ENCODE measurements at places on chromosomes 13 and 19.

DNA sequence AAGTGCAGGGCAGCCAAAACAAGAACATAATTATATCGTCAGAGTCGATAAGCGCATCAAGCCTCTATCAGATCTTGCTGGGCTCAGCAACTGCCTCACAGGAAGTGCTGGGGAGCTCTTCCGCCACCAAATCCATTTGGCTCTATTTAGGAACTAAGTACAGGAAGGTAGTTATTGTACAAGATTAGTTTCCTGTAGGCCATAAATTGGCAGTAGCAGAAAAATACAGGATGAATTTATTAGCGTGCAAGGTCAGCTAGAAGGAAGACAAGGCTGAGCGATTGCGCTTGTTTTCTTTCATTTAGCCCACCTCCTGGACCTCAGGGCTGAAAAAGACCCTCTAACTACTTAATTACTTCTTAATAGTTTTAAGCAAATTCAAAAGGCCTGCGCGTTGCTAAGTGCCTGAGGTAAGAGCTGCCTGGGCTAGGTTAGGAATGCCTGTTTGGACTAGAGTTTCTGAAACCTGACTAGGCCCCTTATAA is 118.5 kb downstream of the IRS2 start:
- no peak for DNase-seq

DNA sequence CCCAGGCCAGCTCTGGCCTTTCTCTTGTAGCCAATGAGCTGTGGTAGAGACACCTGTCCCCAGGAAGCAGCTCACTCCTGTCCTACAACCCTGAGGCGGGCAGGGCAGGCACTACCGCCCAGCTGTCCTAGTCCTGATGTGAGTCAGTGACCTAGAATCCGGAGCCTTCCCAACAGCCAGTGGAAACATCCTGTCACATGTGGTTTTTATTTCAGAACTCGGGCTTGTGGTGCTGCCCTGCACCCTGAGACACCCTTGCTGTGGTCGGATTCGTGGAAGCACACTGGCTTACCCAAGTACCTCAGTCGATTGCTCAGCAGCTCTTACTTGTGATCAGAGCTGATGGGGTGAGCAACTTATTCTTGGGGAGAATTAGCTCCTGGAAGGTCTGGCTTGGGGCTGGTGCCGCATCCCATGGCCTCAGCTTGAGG is 83.6 kb upstream of the ARHGEF7 start:
- peak; percentile 100 for DNase-seq

DNA sequence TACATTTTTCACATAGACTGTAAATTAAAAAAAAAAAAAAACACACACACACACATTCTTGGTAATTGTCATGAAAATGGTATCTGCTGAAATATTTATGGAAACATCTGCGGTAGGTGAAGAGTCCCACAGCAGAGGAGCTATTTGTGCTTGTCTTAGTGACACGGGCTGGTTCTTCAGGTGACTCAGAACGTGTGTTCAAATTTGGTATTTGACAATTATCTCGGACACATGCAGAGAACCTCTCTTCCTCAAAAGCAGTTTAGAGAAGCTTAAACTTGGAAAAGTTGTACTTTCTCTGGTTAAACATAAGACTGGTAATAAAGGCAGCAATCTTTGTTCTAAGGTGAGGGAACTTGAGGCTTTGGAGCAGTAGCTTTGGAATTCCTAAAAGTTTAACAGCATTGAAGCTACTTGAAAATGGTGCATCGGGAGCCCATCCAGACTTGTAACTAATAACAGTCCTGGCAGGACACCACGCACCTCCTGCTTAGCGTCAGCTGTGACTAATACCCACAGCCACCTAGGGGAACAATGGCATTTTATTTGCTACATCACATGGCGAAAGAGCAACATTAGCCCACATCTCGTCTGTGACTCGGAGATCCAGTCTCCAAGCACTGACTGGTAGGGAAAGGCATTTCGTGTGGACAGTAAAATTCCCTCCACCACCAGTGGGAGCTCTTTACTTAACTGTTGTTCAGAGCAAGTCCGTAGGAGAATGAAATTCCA is 1505.1 kb upstream of the SLC10A2 start:
- DNase-seq: peak; percentile 89

GRCh38 chr13:21696865-21697448 is 26.1 kb downstream of the FGF9 start:
- no peak for DNase-seq

DNA sequence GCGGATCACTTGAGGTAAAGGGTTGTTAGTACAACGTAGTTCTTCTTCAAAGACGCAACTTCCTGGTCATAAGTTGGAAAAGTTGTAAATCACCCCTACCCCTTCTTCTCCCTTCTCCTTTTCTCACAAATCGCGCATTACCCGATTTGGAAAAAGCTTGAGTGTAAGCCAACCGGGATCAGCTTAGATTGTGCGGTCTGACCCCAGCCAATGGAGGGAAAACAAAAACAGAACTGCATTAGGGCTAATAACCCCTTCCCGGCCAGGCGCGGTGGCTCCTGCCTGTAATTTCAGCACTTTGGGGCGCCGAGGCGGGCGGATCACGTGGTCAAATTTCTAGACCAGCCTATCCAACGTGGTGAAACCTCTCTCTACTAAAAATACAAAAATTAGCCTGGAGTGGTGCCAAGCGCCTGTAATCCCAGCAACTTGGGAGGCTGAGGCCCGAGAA is 806 bp downstream of the ZNF90 start:
- DNase-seq: no peak

GRCh38 chr19:39557811-39558623 is 18.1 kb upstream of the EID2 start:
- DNase-seq: peak; percentile 26

DNA sequence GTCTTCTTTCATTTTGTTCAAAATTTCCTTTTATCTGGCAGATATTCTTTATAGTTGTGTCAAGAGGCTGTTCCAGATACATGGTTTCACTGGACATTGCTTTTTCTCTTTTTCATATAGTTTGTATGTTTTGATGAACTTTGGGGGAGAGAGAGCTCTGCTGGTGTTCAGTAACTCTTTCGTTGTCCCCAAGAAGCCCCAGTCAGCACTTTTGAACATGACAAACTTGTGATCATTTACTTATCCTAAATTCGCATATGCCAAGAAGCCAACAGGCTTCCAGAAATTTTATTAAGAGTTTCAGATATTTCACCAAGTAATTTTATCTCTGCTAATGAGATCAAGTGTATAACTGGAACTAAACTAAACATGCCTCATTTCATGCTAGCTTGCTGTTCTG is 275.8 kb upstream of the GPC6 start:
- DNase-seq: no peak

DNA sequence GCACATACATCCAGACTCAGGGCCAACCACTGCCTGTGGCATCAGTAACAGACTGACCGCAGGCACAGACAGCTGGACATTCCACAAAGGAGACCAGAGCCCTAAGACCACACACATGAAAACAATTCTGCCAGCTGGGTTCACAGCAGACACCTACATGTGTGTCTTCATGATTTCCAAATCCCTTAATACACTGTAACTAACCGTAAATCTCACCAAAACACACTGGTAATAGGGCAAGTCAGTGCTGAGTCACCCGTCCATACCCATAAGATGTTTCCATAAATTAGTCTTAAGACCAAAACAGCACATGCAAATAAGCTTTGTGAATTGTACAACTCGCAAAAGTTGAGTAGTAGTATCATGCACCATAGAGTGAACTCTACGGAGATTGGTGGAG is 65.4 kb downstream of the TUBGCP3 start:
- DNase-seq: peak; percentile 89

- no peak for DNase-seq
These were observed 17.2 kb downstream of the KCNC3 start for GRCh38 chr19:50311723-50312635.

GRCh38 chr13:109422161-109422560 is 364.2 kb downstream of the IRS2 start:
- DNase-seq: no peak

GRCh38 chr13:76886005-76886291 is 257 bp downstream of the KCTD12 start:
- DNase-seq: no peak

DNA sequence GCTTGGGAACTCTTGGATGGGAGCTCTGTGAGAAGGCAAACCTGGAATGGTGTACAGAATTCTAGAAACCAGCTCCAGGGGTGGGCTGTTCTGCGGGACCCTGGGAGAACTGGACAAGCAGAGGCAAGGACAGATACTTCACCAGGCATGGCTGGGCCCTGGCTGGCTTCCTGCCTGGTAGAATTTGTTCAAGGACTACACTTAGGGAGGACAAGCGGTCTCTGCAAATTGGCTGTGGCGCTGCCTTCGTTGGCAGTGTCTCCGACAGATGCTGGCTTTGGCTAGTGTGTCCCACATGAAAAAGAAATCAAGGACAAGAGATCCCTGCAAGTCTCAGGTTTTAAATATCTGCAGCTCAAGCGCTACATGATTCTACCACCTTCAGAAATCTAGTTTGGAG is 12.4 kb downstream of the CEBPG start:
- DNase-seq: no peak

GRCh38 chr13:104592545-104593250 is 1526.5 kb upstream of the SLC10A2 start:
- no peak for DNase-seq

DNA sequence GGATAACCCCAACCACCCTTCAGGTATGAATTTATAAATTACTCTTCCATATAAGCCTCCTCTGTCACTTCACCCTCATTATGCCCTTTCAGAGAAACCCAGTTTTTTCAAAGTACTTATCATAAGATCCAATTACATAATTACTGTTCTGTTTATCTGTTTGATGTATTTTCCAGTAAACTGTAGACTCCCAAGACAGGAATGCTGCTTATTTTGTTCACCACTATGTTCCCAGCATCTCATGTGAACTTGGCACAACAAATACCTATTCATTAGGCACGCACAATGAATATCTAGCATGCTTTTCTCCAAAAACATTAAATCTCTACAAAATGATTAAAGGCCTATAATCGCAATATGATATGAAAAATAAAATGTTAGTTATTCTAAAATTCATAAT is 13.2 kb downstream of the ENOX1 start:
- DNase-seq: no peak

DNA sequence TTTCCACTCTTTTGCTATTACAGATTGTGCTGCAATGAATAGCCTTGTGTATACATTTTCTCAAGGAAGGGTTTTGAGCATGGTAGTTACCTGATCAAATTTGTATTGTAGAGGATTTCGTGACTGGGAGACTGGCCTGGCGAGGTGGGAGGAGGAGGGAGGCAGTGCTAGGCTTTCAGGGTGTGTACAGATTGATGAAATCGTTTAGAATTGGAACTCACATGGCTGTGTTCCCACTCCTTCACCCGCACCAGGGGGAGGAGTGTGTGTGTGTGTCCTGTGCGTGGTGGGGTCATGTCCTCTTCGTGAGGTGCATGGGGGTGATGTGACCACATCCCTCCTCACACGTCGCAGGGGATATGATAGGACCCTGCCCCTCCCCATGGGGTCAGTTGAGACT is 8.3 kb downstream of the PGLYRP1 start:
- DNase-seq: no peak

DNA sequence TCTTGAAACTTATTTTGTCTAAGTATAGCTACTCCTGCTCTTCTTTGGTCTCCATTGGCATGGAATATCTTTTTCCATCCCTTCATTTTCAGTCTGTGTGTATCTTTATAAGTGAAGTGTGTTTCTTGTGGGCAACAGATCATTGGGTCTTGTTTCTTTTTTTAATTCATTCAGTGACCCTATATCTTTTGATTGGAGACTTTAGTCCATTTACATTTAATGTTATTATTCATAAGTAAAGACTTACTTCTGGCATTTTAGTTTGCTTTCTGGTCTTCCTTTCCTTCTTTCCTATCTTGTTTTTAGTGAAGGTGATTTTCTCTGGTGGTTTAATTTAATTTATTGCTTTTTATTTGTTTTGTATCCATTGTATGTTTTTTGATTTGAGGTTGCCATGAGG is 19.8 kb downstream of the CD70 start:
- DNase-seq: no peak

DNA sequence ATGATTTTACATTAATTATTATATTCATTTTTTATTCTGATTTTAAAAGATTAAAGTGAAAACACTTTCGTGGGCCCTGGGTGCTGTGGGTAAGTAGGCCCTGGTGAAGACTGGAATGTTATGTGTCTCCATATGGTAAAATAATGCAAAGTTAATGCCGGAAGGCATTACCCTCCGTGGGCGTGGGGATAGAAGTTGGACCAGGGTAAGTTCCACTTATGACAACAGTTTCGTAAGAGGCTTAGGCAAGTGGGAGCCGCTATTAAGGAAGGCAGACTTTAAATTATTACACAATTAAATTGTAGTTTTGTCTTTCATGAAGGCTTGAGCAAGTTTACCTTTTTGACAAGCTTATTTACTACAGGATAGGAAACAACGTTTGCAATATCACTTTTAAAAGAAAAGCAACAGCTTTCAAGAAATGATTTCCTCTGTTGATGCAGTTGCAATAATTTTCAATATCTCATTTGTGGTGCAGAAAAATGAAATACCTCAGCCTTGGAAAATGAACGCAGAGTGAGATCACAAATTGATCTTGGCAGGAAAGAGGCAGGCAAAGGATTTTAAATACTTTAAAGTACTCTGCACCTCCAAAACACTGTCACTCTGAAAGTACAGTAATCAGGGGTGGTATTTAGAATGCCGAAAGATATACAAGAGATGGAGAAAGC is 310.6 kb downstream of the DCT start:
- no peak for DNase-seq

GRCh38 chr19:16386619-16387240 is 62.1 kb downstream of the KLF2 start:
- DNase-seq: peak; percentile 48

DNA sequence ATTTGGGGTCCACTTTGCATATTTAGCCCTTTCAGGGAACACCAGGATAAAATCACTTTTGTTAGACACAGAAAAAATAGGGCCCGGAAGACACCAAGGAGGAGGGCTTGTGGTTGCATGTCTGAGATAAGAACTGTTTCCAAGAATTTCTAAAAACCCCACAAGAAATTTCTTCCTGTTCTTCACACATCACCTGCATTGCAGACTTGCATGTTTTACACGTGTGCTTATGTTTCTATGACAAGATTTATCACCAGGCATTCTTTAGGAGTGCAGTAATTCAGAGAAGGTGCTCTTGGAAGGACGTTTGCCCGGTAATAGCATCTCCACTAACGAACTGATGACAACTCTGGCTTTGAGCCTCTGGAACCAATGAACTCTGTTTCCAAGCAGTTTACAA is 7.1 kb upstream of the ACTL9 start:
- no peak for DNase-seq

GRCh38 chr19:24078680-24079079 is 8.3 kb upstream of the ZNF254 start:
- DNase-seq: no peak

- DNase-seq: no peak
These were observed 14.7 kb downstream of the LRCH1 start for GRCh38 chr13:46567671-46568070.

GRCh38 chr13:106867249-106867648 is 299.3 kb upstream of the ARGLU1 start:
- DNase-seq: peak; percentile 1

DNA sequence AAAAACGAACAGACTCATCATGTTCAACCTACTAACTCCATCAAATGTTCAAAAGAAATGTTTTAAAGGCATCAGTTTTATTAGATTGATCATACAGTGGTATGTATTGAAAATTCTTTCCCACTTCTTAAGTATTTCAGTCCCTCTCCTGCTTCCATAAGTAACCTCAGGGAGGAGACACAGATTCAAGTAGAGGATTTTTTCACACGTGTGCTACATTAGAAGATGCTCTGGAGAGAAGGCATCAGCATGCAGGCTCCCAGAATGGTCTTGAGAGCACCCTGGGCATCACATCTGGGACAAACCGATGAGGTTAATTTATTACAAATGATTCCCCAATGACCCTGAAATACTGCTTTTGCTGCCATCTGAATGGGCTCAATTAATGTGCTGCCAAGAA is 3.6 kb downstream of the GPR12 start:
- DNase-seq: no peak

Measured in LHCN-M2 (cell line).